Left ventricle myocardium superior (tissue), 1 donor: ENCODE measurements at places on chromosomes 1 and 21. TPM values are rescaled to one million over a fixed set of nuclear protein-coding genes. Genes with fewer than 3 reads are reported as not detected.

Gene GSTM2
- total RNA-seq = 83.6 TPM

Gene TNFRSF18
- total RNA-seq = 0.32 TPM

Gene VHLL
- total RNA-seq = not detected

Gene CD1D
- total RNA-seq = 1.4 TPM

GRCh38 chr1:30449428-30450147, 273.8 kb downstream of the MATN1 start:
- no peak for DNase-seq

DNA sequence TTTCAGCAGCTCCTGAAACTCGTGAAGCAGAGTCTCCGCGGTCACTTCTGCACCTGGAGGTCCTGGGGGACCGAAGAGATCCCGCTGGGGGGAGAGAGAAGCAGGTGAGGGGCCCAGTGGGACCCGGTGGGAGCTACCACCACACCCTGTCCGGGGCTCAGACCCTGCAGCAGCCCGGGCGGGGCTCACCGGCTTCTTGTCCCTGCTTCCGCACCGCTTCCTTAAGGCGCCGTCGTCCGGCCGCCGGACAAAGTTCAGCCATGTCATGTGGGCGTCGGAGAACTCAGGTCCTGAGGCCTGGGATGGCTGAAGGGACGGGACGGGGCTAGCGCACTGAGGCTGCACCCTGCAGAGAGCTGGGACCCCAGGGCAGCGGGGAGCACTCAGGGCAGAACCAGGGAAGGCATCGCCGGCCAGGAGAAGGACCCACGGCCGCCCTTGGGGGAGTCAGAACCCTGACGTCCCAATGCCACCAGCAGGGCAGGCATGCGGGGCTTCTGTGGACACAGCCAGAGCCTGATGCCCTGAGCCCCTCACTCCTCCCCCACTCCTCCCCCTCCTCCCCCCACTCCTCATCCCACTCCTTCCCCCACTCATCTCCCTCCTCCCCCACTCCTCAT, 2.2 kb downstream of the C1QTNF12 start:
- DNase-seq = no peak

GRCh38 chr1:203914292-203914691, 52.9 kb downstream of the SNRPE start:
- no peak for DNase-seq

- no peak for DNase-seq
Observed at GRCh38 chr1:32223683-32224082, 1.5 kb downstream of the EIF3I start.

DNA sequence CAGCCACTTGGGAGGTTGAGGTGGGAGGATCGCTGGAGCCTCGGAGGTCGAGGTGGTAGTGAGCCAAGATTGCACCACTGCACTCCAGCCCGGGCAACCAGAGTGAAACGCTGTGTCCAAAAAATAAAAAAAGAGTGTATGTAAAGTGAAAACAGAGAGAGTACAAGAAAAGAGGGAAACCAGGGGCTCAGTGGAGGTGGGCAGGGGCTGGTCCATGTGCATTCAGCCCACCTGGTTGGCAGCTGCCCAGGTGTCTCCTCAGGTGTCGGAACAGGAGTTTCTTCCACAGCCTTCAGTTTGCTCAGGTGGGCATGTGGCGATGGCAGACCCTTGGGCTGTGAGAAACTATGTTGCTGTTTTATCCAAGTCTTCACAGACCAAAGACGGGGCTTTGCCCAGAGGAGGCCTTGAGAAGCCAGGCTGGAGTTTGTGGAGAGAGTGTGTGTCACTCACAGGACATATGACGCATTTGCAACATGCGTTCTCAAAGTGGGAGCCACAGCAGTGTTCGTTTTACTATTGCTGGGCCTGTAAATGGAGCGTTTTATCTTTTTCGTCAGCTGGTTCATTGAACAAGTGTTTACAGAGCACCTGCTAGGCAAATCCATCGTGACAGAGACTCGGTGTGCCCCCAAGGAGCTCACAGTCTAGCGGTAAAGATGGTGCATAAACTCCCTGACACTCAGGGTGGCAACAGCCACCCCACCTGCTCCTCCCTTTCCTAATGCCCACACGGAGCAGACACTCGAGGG, 22.4 kb upstream of the SAMD11 start:
- DNase-seq = no peak

DNA sequence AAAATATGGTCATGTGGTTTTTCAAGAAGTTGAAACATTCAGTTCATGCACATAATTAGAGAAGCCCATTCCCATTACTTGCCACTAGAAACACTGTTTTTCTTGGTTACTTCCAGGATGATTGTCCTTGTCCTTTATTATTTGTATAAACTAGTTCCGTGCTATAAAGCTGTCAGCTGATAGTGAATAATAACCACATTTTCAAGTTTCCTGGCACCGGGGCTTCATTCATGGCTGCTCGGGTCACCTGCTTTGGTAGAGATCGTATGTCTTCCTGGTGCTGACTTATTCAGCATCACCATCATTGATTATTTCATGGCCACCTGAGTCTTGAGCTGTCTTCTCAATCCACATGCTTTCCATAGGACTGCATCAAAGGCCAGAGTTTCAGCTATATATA, 62.9 kb upstream of the ZNF326 start:
- DNase-seq = no peak

DNA sequence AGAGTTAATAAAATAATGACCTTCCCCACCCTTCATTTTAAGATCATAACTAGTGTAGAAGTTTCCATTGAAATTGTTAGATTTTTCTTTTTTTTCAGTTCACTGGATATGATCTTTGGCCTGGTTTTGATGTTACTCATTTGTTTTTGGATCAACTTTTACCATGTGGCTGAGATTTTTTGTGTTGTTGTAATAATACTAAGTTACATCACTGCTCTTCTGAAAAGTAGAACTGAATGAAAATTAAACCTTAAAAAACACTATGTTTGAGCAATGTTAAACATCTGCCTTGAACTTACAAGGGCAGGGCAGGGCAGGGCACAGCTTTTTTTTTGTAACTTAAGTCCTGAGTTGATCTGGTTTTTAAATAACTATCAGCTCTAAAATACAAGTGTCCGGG, 204.8 kb upstream of the ADAMTS5 start:
- DNase-seq = no peak

DNA sequence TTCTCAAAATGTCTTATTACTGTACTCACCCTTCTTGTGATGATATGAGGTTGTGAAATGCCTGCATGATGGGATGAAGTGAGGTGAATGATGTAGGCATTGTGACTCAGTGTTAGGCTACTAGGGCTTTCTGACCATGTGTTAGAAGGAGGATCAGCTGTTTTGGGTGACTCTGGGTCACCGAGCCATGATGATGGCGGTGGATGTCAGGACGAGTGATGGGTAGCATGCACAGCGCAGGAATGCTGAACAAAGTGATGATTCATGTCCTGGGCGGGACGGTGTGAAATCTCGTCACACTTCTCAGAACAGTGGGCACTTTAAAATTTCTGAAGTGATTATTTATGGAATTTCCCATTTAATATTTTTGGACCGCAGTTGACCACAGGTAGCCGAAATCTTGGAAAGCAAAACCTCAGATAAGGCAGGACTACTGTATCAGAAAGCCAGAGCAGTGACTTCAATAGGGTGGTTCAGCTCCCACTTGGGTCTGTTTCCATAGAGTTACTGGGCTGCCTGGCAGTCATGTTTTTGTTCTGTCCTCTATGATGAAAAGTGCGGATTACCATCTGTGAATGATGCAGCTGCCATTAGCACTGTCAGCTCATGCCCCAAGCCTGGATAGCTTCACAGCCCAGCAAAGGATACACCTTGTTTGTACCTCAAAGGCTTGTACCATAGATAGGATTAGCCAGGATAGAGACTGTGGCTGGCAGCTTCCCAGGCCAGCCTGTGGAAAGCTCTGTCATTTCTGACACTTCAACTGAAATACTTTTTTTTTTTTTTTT, 26.6 kb downstream of the IL6R start:
- DNase-seq = no peak

DNA sequence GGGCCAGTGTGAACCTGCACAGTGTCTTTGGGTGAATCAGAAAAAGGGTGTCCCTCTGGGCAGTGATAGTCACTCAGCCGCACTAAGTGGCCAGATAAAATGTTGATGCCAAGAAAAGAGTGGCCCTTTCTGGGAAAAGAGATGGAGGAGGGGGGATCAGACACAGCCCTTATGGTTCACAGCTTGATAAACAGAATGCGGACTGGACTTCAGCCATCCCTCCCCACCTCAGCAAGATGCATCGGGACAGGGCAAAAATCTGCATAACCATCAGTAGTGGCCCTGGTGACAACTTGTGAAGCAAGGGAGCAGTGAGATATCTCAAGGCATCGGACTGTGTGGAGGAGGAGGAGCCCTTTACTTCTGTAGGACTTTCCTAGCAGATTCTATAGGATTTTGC, 353.8 kb upstream of the PLXNA2 start:
- DNase-seq = no peak

DNA sequence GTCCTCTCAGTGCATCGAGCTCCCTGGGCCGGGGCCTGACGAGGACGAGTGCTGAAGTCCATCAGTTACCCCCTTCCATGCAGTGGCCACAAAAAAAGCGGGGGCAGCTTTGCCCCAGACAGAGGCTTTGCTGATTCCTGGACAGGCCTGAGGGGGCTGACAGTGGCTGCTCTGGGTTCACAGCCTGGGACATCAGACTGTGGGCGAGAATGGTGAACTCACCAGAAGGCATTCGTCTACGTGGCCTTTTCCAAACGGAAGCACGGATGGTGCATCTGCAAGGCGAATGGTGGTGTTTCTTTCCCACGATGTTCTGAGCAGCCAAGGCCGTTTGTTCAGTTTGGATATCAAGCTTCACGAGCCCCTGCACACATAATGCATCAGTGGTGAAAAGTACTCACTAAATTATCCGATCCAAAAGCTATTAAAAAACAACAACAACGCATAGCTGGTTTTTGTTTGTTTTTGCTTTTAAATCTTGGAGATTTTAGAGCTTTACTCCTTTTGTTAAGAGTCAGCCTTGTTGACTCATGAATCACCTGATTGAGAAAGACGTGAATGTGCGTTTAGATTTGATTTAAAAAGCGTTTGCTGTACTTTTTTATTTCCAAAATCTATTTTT, 6.3 kb upstream of the ZBTB21 start:
- DNase-seq = no peak

GRCh38 chr1:90799326-90799725, 82.2 kb upstream of the BARHL2 start:
- no peak for DNase-seq

GRCh38 chr21:42459546-42460215, 36.3 kb downstream of the RSPH1 start:
- no peak for DNase-seq

DNA sequence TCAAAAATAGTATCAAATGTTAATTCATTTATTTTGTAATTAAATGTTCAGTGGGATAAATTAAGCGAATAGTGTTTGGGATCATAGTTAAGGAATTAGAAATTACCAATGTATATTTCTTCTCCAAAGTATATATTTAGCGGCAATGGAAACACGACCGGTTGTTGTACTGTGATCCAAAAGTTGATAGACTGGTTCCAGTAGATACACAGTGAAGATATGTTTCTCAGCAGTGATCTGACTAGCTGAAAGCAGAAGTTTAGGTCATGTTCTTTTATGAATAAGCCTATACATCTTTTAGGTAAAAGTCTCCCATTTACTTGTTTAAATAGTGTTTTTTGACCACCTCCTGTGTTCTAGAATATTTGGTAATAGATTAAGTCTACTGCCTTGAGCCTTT, 8.8 kb downstream of the USP16 start:
- no peak for DNase-seq

DNA sequence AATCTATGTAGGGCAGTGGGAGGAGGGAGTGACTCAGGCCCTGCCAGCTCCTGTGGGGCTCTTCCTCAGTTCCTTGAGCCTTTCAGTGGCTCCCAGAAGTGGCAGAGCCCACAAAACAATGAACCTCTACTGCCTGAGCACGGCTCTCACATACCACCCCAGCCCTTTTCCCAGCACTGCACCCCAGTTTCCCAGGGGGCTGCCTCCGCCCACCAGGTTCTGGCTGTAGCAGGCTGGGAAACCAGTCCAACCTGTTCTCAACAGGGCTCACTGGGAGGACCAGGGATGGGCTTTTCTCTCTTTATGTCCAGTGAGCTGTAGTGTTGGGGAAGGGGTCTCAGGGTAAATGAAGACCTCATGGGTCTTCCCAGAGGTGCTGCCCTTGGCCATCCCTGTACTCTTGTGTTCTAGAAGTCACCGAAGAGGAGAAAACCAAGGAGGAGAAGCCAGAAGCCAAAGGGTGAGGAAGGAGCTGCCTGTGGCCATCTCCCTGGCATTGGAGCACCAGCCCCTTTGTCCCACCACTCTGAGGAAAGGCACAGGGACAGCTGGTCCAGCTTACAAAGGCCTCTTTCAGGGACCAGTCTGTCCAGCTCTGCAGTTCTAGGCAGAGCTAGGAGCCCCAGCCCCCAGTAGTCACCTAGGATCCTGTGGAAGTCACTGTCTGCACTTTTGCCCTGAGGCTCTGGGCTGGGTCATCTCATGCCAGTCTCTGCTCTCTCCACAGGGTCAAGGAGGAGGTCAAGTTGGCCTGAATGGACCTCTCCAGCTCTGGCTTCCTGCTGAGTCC, 3.5 kb downstream of the MARCKSL1 start:
- DNase-seq = no peak

- DNase-seq = no peak
Observed at GRCh38 chr1:155169541-155169940, 3.6 kb downstream of the KRTCAP2 start.

- DNase-seq = no peak
Observed at GRCh38 chr1:40766560-40766959, 17.0 kb upstream of the KCNQ4 start.
